ENCODE measurements at places on chromosomes 13 and 19.

GRCh38 chr13:113930671-113931637 is 42.9 kb downstream of the C13orf46 start:
- DNase-seq: peak; percentile 21

- no peak for DNase-seq
Measured at GRCh38 chr13:44157606-44158005, 216.0 kb upstream of the SERP2 start.

GRCh38 chr19:47110521-47111005 is 3.0 kb downstream of the ZC3H4 start:
- DNase-seq: peak; percentile 36

GRCh38 chr13:30910676-30911075 is 4.6 kb downstream of the MEDAG start:
- no peak for DNase-seq

- no peak for DNase-seq
Measured at GRCh38 chr13:110957181-110957884, 42.5 kb upstream of the ANKRD10 start.

DNA sequence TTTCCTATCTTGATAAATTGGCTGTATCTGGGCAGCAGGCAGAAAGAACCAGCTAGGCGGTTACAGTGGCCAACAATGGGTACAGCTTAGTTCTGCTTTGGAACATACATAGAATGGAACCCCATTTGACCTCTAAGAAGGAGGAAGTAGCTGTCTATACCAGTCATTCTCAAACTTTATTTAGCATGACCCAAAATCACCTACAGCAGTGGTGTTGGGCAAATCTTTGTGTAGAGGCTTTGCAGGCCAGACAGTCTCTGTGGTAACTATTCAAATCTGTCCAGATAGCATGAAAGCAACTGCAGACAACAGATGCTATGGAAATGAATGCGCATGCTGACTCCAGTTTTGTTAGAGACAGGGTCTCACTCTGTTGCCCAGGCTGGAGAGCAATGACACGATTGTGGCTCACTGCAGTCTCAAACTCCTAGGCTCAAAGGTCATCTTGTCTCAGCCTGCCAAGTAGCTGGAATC is 12.0 kb upstream of the KCNC3 start:
- DNase-seq: no peak

GRCh38 chr13:45511310-45512097 is 46.8 kb downstream of the COG3 start:
- peak; percentile 12 for DNase-seq

GRCh38 chr19:11694533-11695439 is 44.0 kb downstream of the ZNF823 start:
- peak; percentile 88 for DNase-seq

Measured in activated T-cell treated with anti-CD3 and anti-CD28 coated beads for 24 hours (primary cell).